Gastrocnemius medialis (tissue), 4 donors: ENCODE measurements at places on chromosomes 11 and 22. TPM values are rescaled to one million over a fixed set of nuclear protein-coding genes. Genes with fewer than 3 reads are reported as not detected.

GRCh38 chr22:48921411-48921903, 906.2 kb downstream of the BRD1 start:
- H3K36me3 ChIP-seq, result no peaks in the 10 kb centered on the region
- no peaks in the 10 kb centered on the region for H3K4me1 ChIP-seq
- no peak overlapping the region for H3K4me3 ChIP-seq
- H3K27ac ChIP-seq, result no peak overlapping the region
- DNase-seq, result no peak

CELSR1 gene
- total RNA-seq, result 1.5 TPM

NFAM1 gene
- total RNA-seq, result 0.20 TPM

KLHL22 gene
- total RNA-seq, result 30.8 TPM

- H3K27ac ChIP-seq, result peak overlapping the region; percentile 29
- no peaks in the 10 kb centered on the region for H3K36me3 ChIP-seq
- H3K27me3 ChIP-seq, result no peaks in the 10 kb centered on the region
- peak; percentile 68 for DNase-seq
- H3K4me3 ChIP-seq, result no peak overlapping the region
These were observed 10.3 kb downstream of the APOL4 start for GRCh38 chr22:36191106-36191836.

DNA sequence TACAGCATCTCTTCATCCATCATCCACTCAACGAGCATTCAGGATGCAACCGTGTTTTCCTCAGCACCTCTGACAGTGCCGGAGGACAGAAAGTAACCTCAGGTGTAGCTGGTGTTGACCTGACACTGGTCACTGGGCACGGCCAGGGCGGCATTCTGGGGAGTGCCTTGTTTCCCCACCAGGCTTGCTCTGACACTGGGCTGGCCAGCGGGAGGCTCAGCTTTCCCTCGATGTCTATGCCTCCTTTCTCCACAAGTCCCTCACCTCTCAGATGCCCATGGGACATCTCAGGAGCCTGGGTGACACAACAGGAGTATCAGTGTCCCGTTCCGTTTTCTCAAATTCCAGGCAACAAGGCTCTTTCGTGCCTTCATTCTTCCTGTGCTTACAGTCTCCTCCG, 28.9 kb downstream of the CD6 start:
- H3K4me3 ChIP-seq, result no peak overlapping the region
- no peaks in the 10 kb centered on the region for H3K27me3 ChIP-seq
- no peaks in the 10 kb centered on the region for H3K36me3 ChIP-seq
- no peak overlapping the region for H3K27ac ChIP-seq
- no peak for DNase-seq

KCNK4 gene
- total RNA-seq, result not detected

OR8G5 gene
- not detected for total RNA-seq
